Retinal pigment epithelial cell (primary cell): ENCODE measurements at places on chromosomes 5 and 9.

DNA sequence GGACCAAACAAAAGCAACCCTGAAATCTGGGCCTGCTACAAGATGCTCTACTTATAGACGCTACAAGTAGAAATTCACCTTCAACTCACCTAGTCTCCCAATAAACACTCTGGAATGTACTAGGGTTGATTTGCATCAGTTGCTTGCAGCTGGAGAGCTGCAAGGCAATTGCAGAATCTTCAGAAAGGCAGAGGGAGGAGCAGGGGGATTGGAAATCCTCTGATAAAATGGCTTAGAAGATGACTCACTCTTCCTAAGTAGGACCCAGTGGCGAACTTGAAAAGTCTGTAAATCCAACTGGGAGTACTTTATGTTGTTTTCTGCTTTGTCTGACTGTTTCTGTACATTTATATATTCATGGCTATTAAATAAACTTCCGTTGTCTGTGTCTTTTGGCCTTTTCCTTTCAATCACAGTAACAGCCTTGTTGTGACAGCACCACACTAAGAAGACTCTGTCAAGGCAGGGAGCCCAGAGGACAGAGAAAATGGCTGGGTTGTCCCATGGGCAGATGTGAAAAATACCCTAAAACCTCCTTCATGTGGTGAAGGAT, 14.7 kb upstream of the MLLT3 start:
- DNase-seq, result no peak

DNA sequence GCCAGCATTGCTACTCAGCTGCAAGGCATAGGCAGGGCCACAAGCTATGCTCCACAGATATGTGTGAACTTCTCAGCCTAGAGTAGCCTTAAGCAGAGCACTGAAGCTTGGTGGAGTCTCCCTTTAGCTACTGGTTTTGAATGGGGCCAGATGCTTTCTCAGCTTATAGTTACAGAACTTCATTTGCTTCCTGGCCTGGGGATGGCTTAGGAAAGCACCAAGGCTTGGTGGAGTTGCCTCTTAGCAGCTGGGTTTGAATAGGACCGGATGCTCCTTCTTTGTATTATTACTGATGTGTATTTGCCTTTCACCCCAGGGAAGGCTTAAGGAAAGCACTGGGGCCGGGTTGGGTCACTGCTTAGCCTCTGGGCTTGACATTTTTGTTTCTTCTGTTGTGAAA, 497.8 kb upstream of the SEMA6A start:
- no peak for DNase-seq

DNA sequence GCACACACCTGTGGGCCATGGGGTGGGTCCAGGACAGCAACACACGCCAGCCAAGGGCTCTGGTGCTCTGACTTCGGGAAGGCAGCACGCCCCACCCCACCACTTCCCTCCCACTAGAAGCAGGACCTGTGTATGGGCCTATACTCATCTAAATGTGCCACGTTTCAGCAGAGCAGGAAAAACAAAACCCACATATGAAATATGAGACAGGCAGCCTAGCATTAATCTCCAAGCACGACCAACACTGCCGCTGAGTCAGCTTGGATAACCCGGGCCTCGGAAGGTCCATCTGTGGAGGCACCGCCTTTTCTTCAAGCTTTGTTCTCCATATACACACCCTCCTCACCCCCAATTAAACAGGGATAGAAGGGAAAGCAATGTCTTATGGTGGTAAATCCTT, 203.1 kb downstream of the ROR2 start:
- DNase-seq, result peak; percentile 25

DNA sequence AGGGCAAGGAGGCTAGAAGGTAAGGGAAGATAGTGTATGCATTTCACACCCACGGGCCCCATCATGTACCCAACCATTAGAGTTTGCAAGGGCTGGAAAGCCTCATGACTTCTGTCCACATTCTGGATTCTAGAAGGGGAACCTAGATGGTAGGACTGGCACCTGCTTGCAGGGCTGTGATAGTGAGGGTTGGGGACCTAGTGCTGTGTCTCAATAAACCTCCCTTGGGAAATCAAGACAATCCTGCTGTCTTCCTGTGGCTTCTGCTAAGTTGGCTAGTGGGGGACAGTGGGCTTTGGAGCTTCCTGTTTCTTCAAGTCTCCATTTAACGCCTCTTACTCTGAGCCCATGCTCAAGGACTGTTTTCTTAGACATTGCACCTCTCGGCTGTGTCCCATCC, 43.6 kb upstream of the SYNPO start:
- DNase-seq, result no peak

GRCh38 chr9:131697097-131697496, 42.8 kb downstream of the RAPGEF1 start:
- no peak for DNase-seq

DNA sequence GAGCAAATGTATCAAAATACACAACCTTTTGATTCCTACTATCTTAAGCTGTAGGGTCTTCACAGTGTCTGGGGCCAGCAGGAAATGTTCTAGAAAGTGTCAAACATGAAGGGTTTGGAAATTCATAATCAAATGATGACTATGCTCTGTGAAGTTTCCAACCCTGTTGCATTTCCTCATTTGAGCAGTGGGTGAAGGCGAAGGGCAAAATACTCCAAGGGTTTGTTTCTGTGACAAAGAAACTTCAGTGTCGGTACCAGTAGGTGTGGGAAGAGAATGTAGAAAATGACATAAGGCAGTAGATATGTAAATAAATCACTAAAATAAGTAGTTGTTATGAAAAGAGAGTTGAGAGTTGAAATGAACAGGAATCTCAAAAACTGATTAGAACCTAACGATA, 576 bp downstream of the ALDOB start:
- DNase-seq, result no peak

- DNase-seq, result no peak
Observed at GRCh38 chr9:20662156-20662555, 21.9 kb upstream of the FOCAD start.

GRCh38 chr9:119951090-119951489, 581.9 kb upstream of the BRINP1 start:
- peak; percentile 86 for DNase-seq

- DNase-seq, result no peak
Observed at GRCh38 chr9:14441976-14442651, 128.2 kb upstream of the NFIB start.

GRCh38 chr5:16660982-16661381, 44.2 kb upstream of the RETREG1 start:
- DNase-seq, result no peak

- DNase-seq, result no peak
Observed at GRCh38 chr5:136314302-136314701, 51.0 kb downstream of the TRPC7 start.

DNA sequence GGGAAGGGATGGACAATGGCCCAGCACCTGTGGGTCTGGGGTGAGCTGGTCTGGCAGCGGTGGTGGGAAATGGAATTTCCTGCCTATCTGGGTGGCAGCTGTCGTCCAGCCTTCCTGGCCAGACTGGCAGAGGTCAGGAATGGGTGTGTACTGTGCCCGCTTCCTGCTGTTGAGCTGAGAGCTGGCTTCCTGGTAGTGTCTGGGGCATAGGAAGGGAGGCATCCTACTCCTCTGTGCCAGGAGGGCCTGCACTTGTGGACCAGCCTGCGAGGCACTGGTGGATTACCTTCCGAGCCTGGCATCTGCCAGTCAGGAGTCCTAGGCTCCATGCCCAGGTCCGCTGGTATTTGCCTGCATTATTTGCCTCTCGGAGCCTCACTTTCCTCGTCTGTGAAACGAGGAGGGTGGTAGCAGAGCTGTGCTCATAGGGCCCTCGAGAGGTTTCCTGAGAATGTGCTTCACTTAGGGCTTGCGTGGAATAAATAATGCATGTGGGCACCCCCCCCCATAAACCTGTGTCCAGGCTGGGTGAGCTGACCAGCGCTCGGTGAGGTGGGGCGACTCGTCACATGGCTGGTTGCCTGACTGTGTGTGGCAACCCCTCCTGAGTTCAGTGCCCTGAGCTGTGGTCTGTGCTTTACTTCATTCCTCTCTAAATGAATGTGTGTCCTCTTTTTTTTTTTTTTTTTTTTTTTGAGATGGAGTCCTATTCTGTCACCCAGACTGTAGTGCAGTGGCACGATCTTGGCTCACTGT, 47.7 kb downstream of the HMCN2 start:
- DNase-seq, result no peak

DNA sequence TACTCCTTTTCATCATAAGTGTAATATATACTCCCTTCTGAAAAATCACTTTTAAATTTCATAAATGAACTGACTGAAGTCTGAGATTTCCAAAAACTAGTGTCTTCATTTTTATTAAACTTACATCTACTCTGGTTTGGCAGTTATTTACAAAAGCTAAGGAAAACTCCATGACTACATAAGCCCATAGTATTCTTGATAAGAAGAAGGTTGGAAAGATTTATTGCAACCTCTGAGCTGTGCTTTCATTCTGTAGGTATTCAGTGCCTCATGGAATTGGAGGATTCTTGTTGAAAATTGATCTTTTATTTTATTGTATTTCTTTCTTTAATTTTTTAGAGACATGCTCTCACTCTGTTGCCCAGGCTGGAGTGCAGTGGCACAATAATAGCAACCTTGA, 41.7 kb downstream of the GNAQ start:
- no peak for DNase-seq

DNA sequence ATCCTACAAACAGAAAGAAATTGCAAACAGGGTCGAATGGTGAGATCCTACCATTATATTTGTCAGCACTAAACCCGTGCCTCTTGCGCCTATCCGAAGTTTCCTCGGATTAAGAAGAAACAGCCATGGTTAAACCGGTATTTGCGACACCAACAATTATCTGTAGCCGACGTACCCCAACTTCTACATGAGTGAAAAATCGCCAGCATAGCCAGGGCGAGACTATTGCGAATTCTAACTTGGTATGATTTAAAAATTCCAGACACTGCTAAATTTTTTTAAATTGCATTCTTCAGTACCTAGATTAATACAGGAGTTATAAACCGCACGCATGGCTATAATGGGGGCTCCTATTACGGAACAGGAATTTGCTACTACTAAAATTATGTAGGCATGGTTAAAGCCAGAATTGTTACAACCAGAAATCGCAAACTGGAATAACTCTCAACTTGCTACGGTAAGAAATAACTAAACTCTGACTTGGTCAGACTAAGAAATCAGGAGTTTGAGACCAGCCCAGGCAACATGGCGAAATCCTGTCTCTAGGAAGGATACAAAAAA, 25.3 kb upstream of the ANXA2R start:
- DNase-seq, result no peak

GRCh38 chr5:179149278-179149677, 89.1 kb downstream of the ZNF354C start:
- DNase-seq, result no peak

DNA sequence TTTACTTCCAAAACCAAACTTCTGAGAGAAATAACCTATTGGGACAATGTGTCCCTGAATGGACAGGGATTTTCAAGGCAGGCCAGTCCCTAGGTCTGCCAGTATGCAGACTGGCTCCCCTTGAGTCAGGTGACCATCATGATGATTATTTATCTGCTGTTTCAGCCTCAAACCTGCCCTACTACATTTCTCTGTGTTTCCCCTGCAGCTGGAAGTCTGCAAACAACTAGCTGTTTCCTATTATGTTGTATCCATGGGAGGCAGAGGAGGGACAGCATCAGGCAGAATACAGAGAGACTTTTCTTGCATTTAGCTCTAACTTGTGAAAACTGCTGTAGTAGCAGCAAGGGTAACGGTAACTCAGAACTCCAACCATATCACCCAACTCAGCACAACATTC, 36.2 kb upstream of the IFNK start:
- no peak for DNase-seq

DNA sequence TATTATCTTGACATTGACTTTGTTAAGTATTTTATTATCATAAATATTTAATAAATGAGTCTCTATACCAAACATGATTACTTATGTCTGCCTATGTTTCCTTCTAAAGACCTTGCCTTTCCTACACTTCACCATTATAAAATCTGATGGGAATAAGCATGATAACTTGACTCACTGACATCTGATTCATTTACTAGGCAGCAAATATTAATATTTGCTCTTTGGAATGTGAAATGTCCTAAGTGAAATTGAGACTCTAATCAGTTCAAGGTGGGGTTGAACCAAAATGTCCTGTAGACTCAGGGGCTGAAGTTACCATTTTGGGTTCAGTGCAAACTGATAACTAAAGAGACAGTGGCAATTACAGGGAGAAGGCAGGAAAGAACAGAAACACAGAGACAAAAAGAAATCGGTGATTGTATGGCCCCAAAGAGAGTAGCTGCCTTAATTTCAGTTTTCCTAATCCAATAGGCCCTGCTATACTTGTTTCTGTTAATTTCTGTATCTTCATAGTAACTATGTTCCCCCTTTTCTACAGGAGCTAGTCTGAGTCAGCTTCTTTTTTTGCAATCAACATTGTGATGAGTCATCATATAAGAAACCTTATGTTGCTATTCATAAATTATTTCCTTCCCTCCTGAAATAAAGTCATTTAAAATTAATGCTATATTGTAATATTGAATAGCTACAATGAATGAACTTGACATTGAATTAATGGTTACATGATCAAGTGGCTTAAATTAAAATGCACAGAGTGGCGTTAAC, 296.8 kb downstream of the PDE4D start:
- DNase-seq, result no peak

DNA sequence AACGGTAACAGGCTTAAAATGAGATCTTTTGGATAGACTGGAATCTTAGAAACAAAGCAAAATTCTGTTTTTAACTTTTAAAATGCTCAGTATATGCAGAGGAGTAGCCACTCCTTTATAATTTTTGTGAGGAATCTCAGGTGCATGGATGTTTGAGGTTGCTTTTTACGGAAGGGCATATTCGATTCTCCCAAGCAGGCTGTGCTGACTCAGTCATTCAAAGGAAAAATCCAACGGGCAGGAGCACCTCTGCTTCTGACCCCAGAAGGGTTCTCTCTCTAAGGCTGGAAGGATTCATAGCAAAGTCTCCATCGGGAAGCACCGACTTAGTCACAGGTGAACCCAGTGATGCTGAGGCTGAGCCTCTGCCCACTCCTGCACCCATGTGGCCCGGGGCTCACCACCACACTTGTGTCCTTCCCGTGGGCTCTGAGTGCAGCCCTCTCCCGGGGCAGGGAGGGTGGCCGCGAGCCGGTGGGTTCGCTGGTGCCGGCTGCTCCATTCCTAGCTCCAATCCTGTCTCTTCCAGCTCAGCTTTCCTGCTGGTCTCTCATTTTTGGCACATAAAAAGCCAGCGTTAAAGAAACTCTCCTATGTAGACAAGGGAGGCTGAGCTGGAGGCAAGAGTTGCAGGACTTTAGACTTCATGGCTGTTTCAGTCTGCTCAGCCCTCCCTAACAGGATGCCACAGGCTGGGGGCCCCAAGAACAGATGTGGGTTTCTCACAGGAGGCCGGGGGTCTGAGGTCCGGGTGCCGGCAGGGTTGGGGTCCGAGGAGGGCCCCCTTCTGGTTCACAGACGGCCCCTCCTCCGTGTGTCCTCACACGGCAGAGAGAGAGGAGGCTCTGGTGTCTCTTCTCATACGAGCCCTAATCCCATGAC, 135.6 kb upstream of the LPCAT1 start:
- no peak for DNase-seq

DNA sequence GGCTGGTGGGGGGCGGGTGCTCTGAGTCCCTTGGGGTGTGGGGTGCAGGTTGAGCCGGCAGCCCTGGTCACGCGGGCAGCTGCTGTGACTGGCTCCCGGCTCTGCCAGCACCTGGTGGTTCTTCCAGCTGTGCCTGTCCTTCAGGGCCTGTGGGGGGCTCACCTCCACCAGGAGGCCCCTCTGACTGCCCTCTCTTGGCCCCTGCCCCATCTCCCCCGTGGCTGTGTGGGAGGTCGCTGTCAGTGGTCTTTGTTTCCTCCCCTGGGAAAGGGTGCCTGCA, 3.3 kb downstream of the RXRA start:
- DNase-seq, result no peak
